ENCODE measurements at places on chromosomes 7 and 10.

GRCh38 chr10:36092116-36092515 lies 450.0 kb upstream of the FZD8 start:
- DNase-seq: no peak

- no peak for DNase-seq
These were observed 15.5 kb downstream of the FAM241B start for GRCh38 chr10:69645296-69646184.

DNA sequence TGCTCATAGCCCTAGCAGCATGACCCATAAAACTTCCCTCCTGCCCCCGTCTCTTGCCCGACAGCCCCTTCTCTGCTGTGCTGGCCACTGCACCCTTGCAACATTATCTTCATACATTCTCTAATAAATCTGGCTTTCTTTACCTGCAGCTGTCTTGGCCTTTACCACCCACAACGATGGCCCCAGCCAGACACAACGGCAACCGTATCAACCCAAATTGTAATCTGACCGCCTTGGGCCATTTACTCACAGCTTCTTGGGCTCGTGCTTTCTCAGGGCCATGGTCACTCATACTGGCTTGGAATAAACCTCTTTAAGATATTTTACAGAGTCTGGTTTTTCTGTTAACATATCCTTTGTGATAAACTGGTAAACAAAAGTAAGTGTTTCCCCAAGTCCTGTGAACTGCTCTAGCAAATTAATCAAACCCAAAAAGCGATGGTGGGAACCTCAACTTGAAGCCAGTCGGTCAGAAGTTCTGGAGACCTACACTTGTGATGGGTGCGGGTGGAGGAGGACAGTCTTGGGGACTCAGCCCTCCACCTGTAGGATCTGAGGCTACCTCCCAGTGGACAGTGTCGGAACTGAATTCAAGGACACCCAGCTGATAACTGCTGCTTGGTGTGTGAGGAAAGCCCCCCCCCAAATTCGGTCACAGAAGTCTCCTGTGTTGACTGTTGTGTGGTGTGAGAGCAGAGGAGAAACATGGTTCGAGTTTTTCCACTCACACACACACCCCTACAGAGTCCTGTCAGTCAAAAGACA lies 87.6 kb upstream of the ATP6V0A4 start:
- DNase-seq: no peak

- DNase-seq: no peak
These were observed 111.5 kb downstream of the SH2D4B start for GRCh38 chr10:80649183-80649582.

- no peak for DNase-seq
These were observed 306.9 kb downstream of the FRMD4A start for GRCh38 chr10:14023673-14024328.

GRCh38 chr7:97479740-97480290 lies 252.1 kb upstream of the TAC1 start:
- no peak for DNase-seq

DNA sequence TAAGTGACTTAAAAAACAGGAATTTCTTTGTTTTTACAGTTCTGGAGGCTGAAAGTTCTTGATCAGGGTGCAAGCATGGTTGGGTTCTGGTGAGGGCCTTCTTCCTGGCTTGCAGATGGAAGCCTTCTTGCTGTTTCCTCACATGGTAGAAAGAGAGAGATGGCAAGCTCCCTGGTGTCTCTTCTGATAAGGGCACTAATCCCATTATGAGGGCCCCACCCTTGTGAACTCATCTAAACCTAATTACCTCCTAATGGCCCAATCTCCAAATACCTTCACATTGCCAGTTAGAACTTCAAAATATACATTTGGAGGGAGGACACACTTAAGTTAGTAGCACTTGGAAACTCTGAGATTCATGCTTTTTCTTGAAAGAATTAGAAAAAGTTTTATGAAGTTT lies 314.4 kb upstream of the AOAH start:
- no peak for DNase-seq

GRCh38 chr7:66110856-66111255 lies 3.8 kb upstream of the CRCP start:
- no peak for DNase-seq

DNA sequence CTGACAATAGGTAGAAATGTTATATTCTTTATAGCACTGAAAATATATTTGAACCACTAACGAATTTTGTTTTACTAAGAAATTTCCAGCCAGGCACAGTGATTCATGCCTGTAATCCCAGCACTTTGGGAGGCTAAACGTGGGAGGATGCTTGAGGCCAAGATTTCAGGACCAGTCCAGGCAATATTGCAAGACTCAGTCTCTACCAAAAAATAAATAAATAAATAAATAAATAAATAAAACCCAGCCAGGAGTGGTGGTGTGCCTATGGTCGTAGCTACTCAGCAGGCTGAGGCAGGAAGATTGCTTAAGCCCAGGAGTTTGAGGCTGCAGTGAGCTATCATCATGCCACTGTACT lies 39.8 kb downstream of the PIP4K2A start:
- no peak for DNase-seq

- DNase-seq: peak; percentile 37
These were observed 220.0 kb downstream of the ARHGAP21 start for GRCh38 chr10:24503461-24504320.

DNA sequence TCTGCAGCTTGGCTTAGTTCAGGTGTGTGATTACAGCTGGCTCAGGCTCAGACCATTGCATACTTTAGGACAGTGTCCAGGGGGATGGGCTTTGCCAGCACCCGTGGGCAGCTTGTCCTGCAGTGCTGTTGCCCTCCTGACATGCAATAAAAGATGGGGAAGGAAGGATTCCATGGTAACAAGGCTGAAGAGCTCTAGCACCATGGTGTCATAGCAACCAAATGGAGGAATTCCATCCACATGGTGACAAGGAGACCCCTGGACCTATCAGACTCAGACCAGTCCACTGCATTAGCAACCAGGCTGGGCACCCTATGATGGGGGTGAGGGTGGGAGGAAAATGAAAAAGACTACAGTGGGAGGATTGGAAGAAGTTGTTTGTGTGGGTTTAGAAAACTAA lies 49.9 kb downstream of the SORCS3 start:
- DNase-seq: no peak

DNA sequence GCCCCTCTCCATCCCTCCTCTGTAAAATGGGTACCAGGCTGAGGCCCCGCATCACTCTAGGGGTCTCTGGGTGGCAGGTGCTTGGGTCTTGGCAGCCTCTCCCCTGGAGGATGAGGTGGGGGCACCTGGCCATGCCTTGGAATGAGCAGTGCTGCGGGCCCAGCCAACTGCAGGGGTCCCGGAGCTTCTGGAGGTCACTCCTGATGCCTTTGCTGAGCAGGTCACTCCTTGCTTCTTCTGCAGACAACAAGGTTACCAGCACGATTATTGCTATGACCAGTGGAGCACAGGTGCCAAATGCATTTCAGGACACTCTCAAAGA lies 22.4 kb upstream of the ZNF488 start:
- DNase-seq: no peak

DNA sequence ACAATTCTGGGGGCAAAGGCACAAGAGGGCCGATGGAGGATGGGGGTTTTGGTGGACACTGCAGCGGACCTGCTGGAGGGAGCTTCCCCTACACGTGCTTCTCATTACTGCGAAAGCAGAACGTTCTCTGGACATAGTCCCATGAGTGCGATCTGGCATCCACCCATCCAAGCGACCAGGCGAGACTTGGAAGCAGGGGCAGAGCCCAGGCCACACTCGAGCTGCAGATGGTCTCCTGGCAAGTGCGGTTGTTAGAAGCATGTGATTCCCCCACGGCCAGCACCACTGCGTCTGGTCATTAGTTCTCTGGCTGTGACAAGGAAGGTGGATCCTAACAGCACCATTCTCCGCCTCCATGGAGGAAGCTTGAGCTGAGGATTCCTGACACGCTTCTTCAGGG lies 118.4 kb upstream of the TCERG1L start:
- no peak for DNase-seq

- DNase-seq: no peak
These were observed 811 bp downstream of the SLIT1 start for GRCh38 chr10:97184971-97185325.

GRCh38 chr10:79355420-79356017 lies 8.2 kb downstream of the PPIF start:
- DNase-seq: no peak

DNA sequence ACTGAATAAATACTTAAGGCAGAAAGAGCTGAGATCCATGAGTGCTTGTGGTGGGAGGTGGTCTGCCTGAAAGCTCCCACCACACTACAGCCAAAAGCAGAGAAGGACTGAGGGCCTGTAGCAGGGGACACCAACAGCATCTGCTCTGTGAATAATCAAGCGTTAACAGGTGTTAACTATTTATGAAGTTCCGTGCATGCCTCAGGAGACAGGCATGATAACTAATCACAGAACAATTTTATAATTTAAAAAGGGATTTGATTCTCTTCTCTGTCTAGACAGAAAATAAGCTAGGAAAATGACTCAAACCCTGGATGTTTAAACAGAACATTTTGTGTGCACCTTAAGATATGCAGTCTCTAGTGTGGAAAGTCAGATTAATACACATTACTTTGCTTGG lies 61.5 kb upstream of the GHITM start:
- DNase-seq: no peak

- DNase-seq: no peak
These were observed 439.5 kb upstream of the NFE2L3 start for GRCh38 chr7:25712500-25712899.

DNA sequence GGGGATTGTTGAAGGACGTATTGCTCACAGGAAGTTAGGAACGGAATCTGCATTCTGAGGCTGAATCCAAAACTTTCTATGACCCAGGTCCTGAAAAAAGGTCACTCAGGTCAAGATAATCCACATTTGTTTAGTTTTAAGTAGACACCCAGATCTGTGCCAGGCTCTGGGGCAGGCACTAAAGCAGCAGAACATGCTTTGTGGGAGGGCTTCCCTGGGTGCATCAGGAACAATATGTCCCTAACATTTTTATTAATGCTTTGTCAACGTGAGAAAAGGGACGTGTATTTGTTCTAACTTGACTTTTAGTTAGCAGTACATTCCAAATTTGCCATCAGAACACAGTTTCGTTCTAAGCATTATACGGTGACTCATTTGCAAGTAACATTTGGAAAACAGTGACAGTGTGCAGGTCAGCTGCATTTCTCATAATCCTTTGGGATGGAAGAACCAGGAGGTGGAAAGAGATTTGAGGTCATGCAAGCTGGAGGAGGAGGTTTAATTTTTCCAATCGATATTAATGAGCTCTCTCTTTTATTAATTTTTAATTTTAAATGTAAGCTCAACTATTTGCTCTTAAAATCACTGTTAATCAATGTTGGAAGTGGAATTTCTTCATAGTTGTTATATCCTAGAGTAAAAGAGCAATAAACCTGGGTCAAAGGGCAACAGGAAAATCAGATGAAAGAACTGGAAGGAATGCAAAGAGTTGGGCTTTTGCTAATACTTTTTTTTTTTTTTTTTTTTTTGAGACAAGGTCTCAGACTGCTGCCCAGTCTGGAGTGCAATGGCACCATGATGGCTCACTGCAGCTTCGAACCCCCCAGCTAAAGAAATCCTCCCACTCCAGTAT lies 35.0 kb downstream of the TAS2R41 start:
- DNase-seq: no peak

- DNase-seq: no peak
These were observed 215.5 kb downstream of the ACTR3B start for GRCh38 chr7:152975076-152975475.

- DNase-seq: no peak
These were observed 20.9 kb upstream of the CYP26C1 start for GRCh38 chr10:93039721-93040120.

DNA sequence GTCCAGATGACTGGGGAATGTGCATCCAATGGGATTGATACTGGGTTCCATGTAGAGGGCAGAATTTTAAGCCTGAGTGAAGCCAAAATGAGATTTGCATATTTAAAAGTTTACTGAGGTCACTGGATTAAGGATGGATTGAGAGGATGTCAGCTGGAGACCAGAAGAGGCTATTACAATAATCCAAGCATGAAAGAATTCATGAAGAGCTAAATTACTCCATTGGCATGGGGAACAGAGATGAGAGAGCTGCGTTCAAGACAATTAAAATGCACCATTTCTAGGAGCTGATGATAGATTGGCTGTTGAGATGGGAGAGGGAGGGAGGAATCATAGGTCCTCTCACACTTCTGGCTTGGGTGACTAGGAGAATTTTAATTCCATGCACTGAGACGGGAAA lies 158.5 kb downstream of the JCAD start:
- no peak for DNase-seq

DNA sequence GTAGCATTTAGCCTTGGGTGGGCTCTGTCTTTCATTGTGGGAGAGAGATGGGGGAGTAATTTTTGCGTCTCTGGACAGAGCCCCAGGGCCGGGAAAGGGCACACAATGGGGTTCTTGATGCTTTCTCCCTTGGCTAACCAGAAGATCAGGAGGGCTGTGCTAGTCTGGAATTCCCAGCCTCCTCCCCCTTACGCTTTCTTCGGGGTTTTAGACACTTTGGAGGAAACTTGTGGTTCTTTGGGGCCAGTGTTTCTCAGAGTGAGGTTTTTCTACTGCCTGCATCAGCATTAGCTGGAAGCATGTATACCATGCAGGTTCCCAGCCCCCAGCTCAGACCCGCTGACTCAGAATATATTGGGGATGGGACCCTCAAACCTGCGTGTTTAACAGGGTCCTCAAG lies 7.0 kb downstream of the NEURL1 start:
- no peak for DNase-seq

GRCh38 chr7:115976651-115977050 lies 53.9 kb downstream of the TFEC start:
- no peak for DNase-seq

DNA sequence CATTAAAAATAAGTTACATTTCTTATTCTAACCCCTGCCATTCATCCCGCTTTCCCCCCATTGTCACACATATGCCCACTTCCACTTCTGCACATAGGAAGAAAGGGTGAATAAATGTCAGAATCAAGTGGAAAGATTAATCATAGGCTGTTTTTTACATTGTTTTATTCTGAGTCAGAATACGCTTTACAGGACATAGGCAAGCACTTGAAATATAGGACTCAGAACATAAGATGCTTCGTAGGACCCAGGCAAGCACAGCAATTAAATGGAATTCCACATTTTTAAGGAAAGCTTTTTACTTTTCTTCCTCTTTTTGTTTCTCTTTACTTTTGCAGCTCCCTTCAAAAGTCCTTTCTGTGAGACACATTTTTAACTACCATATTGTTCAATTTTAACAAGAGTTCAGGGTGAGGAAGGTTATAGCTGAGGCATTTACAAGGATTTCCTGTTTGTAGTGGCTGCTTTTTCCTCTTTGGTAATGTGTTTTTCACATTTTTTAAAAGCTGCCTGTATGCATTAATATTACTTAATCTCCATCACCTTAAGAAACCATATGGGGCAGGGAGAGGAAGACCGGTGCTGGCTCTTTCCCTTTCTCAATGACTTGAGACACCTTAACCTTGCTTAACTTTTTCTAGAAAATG lies 130.0 kb downstream of the TES start:
- no peak for DNase-seq

DNA sequence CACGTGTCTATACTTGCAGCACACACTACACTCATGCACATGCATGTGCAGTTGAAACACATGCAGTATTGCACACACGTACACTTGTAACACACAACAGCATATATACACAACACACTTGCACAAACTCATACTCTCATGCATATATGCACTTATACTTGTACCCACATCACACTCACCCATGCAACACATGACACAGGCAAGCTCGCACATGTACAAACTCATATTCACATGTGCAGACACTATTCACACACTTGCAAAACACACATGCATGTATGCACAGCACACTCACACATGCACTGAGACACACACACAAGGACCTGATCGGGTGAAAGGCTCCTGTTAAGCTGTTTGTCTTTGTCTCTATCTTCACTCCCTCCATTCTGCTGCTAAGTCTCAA lies 169.8 kb downstream of the ZMYND11 start:
- no peak for DNase-seq

All from neuronal stem cell (in vitro differentiated cells).